ENCODE measurements at places on chromosomes 12 and 14.

DNA sequence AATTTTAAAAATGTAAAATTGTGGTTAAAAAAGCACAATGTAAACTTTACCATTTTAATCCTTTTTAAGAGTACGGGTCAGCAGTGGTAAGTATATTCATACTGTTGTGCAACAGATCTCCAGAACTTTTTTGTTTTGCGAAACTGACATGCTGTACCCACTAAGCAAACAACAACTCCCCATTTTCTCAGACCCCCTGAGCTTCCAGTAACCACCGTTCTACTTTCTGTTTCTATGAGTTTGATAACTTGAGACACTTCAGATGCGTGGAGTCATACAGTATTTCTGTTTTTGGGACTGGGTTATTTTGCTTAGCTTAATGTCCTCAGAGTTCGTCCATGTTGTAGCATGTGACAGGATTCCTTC is 38.0 kb downstream of the CHST11 start:
- DNase-seq, result no peak

DNA sequence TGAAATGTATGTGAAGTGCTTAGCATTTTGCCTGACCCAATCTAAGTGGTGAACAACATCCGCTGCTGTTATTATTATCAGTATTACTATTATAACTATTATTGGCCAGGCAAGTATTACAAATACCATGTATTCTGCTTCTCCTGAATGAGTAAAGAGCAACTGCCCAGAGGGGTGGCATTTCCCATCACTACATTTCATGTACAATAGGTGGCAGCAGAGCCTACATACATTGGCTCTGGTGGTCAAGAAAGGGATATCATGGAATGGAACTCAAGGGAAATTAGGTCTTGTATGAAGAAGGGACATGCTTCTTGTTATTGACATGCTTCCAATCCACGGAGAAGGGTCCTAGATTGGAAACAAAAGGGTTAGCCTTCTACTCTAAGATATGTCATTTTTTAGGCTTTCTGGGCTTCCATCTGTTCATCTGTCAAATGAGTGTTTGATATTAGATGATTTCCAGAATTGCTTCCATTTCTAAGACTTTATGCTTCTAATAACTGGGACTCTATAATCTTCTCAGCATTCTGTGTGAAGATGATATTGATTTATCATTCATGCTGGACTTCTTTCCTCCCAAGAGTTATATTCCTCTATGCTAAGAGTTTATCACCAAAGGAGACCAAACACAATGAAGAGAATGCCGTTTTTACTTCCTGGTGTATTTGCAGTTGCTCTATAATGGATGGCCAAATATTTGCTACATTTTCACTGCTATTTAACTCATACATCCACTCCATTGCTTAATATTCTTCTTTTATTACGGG is 239.1 kb downstream of the SSPN start:
- peak; percentile 64 for DNase-seq

- DNase-seq, result peak; percentile 29
Measured at GRCh38 chr14:105019861-105020814, 745 bp downstream of the CDCA4 start.

DNA sequence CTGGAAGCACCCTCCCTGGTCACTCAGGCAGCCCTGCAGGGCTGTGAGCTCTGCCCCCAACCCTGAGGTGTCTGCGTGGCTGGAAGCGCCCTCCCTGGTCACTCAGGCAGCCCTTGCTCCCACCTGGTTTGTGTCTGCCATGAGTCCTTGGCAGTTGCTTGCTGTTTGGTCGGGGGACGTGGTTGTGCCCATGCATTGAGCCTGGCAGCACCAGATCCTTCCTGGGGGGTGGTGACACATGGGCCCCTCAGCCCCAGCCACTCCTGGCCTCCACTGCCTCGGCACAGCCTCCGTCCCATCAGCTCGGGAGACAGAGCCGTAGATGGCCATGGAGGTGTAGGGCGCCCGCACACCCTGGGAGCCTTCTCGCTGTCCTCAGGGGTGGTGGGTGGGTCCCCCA is 19.6 kb downstream of the MTA1 start:
- DNase-seq, result no peak

- DNase-seq, result no peak
Measured at GRCh38 chr12:106003297-106003696, 135.5 kb downstream of the NUAK1 start.

- no peak for DNase-seq
Measured at GRCh38 chr14:55772486-55772885, 192.5 kb downstream of the KTN1 start.

DNA sequence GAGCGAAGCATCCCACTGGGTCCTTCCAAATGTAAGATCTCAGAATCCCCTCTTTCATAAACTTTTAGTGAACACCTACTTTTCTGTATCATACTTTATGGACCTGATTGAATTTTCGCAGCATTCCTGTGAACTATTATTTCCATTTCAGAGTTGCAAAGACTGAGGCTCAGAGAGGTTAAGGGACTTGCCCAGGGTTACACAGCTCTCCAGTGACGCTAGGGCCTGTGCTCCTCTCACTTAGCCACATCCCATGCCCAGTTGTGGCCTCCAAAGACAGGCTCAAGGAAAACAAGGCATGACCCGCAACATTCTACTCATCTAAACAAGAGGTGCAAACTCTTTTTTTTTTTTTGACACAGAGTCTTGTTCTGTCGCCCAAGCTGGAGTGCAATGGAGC is 25.9 kb upstream of the SPPL3 start:
- DNase-seq, result no peak

DNA sequence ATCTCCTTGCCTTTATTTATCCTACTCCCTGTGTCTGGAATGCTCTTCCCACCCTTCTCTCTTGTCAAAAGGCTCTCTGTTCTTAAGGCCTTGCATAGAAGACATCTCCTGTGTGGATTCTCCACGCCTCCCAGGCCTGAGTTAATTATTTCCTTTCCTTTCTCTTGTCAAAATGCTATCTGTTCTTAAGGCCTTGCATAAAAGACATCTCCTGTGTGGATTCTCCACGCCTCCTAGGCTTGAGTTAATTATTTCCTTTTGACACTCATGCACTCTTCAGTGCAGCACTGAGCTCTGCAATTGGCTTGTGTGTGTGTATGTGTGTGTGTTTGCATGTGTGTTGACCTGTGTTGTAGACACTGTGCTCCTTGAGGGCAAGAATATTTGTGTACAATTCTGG is 52.1 kb upstream of the DCD start:
- no peak for DNase-seq
